ENCODE measurements at places on chromosomes 7 and 10.
A peak's percentile ranks its signal among the peaks of the same experiment; 100 is the strongest.

GRCh38 chr10:100267239-100268104 is at the start of gene CWF19L1:
CWF19L1 (minus strand) TSS chr10:100267638; CDS start chr10:100267593, 45 bp downstream.
- peak; percentile 69 for DNase-seq

GRCh38 chr7:107628461-107629064 is 32.1 kb upstream of the SLC26A4 start:
- DNase-seq = no peak

- DNase-seq = no peak
Measured at GRCh38 chr7:71912476-71912875, 499.7 kb downstream of the CALN1 start.

- DNase-seq = no peak
Measured at GRCh38 chr10:119541046-119541445, 1.5 kb downstream of the RGS10 start.

- no peak for DNase-seq
Measured at GRCh38 chr10:109647627-109648026, 275.7 kb downstream of the XPNPEP1 start.

DNA sequence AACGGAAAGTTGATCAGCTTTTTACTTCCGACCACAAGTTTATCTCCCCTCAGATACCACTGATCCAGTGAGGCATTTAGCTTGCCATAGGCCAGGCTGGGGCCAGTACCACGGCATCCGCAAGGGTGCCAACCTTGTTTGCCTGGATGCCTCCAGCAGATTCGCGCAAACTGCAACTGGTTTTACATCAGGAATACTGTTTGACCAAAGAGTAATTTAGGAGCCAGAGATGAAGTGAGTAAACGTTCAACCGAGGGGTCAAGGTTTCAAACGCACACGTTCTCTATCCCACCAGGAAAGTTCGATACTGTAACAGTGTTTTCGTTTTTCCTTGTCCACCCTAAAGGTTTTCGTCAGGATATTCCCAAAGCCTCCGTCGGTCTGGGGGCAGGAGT is 266 bp upstream of the MDFIC start:
- no peak for DNase-seq

DNA sequence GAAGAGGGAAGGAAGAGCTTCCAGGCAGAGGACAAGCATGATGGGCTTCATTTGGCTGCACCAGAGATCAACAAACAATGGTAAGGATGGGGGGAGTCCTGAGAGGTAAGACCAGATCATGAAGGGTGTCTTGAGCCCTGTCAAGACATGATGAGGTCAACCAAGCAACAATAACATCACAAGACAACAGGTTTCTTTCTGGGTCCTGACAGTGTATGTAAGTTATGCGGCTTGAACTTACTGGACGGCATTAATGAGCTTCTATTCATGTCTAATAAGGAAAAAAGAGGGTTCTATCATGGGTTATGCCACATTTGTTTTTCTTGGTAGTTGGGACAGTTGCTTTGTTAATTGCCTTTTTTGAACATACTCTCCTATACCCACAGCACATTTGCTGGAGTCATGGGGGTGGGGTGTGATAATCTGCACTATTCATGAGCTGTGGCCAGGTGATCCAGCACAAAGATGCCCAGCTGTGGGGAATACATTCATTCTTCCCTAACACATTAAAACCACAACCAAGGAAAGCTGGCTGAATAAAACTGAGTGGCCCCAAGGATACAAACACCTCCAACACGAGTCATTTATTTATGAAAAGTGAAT is 168.8 kb upstream of the KLF14 start:
- no peak for DNase-seq

GRCh38 chr7:16738011-16738688 is 15.4 kb upstream of the TSPAN13 start:
- DNase-seq = no peak

- DNase-seq = no peak
Measured at GRCh38 chr7:35991511-35992232, 161.4 kb upstream of the EEPD1 start.

DNA sequence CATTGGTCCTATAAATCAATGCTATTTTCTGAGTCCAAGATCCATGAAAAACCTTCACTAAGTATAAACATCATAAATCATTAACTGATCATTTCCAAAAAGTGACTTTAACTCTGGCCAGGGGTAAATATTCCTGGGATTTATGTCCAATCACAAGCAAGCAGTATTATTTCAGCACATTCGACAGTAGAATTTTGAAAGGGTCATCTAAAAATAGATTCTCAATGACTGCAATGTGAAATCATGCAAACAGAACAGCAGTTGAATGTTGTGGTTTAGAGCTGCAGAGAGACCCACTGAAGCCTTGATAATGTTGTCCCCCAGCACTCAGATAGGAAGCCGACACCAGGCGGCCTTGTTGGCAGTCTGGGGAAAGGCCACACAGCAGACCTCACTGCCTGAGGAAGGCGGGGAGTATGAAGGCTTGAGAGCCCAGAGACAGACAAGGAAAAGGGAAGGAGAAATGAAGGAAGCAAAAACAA is 38.1 kb downstream of the FAM107B start:
- DNase-seq = no peak

- DNase-seq = no peak
Measured at GRCh38 chr7:70634071-70634470, 497.9 kb upstream of the GALNT17 start.

DNA sequence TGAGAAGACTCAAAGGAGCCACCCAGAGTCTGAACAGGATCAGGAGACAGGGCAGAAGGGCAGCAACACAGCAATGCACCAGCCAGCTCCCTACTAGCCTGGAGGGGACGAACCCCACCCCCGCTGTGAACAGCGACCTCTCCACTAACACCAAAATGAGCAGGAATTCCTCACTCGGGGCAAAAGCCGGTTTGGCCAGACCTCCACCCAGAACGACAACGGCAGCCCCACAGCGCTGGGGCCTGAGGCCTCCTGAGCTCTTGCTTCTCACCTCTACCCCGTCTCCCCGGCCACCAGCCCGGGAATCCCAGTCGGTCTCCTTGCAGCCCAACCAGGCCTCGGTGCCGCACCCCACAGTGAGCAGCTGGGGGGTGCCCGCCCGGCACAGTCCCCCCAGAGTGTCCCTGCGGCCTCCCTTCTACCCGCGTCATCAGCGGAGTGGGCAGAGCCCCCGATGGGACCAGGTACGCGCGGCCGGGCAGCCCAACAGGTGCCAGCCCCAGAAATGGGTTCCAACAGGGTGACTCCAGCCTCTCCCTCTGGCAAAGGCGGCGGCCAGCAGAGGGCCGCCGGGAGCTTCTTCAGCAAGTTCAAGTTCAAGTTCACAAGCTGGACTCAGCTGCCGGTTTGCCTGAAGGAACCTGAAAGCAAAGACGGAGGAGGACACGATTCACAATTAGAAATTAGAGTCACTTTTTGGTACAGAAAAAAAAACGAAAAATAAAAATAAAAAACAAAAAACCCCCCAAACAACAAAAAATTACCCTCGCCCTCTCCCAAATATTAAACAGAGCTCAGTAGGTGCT is 129.0 kb downstream of the MARCHF5 start:
- no peak for DNase-seq

GRCh38 chr7:116395141-116395791 is 104.3 kb upstream of the CAV2 start:
- peak; percentile 94 for DNase-seq

GRCh38 chr7:42686594-42687156 is 225.2 kb downstream of the C7orf25 start:
- no peak for DNase-seq

DNA sequence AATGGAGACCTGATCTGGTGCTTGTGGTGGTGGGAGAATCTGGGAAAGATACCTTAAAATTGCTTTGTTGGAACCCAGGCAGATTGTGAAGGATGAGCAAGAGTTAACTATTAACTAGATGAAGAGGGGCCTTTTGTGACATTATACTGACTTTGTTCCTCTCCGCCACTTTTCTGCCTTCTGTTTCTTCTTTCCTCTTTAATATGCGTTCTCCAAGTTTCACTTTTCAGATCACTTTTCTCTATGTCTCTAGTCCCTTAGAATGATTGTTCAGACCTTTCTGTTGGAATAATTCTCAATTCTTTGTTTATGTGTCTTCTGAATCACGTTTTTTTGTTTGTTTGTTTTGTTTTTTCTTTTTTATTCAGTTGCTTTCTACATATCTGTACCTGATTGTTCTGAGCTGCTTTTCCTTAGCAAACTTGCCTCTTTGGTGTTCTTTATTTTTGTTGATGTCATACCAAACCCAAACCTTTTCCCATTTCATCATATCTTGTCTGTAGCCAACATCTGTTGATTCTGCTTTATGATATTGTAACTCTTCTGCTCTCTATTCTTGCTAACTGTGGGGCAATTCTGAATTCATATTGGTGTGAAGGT is 2.8 kb downstream of the BMPR1A start:
- no peak for DNase-seq

- no peak for DNase-seq
Measured at GRCh38 chr7:116899308-116899707, 36.9 kb downstream of the CAPZA2 start.

DNA sequence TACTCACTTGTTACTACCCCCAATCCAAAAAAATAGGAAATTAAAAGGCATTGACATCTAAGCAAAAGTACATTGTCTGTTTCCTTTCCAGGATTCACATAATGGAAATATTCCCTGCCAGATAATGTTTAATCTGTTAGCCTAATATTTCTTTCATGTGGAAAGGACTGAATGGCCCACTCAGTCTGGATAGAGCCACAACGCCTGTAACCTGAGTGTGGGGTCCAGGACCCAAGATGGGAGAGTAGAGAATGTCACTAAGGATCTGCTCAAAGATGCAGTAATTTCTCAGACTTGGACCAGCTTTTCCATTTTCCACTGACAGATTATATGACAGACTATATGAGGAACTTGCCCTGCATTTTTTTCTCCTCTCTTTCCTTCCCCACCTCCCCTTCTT is 1088.9 kb downstream of the KCNMA1 start:
- DNase-seq = no peak

DNA sequence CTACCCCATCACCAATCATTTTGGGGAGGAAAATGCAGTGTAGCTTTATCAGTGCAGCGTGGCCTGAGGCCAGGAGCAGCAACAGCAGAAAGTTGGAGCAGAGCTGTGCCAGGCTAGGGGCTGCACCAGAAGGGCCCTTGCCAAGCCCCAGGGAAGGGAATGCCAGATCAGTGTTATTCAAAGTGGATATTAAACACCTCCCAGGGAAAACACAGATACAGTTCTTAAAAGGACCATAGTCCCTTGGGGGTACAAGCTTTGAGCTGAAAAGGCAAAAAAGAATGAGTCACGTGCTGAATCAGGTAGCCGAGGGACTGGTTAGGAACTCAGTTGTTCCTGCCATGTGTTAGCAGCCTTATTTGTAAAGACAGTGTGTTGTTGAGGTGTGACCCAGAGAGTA is 54.0 kb downstream of the GSDME start:
- no peak for DNase-seq

- no peak for DNase-seq
Measured at GRCh38 chr7:121666306-121666705, 206.7 kb upstream of the PTPRZ1 start.

DNA sequence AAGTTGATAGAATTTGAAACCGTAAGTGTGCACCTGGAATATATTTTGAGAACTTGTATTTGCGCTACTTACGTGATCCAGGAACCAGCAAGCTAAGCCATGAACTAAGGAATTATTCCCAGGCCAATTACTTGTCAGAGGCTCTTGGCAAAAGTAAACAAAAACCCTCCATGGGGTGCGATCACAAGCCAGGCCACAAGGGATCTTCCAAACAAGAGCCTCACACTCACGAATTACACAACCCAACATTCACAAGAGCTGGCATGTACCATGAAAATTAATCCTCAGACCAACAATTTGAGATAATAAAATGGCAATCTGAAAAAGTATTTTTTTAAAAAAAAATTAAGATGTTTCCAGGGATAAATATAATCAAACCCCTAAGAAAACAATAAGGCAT is 467.0 kb upstream of the AKR1E2 start:
- no peak for DNase-seq

DNA sequence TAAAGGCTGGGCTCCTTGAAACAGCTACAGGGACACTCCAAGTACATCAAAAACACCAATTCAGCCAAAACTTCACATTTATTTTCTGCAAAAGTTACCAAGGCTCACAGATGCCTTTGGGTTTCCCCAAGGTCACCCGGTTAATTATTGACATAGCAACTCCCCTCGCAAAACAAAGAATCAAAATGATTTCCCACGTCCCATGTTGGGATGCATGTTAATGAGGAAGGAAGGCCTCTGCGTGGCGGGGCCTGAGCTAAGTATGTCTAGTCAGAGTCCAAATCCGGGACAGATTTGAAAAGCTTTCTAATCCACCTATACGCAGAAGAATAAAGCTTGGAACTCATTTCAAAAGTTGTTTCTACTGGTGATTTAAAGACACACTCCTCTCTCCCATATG is 535 bp upstream of the TMEM72 start:
- DNase-seq = no peak

DNA sequence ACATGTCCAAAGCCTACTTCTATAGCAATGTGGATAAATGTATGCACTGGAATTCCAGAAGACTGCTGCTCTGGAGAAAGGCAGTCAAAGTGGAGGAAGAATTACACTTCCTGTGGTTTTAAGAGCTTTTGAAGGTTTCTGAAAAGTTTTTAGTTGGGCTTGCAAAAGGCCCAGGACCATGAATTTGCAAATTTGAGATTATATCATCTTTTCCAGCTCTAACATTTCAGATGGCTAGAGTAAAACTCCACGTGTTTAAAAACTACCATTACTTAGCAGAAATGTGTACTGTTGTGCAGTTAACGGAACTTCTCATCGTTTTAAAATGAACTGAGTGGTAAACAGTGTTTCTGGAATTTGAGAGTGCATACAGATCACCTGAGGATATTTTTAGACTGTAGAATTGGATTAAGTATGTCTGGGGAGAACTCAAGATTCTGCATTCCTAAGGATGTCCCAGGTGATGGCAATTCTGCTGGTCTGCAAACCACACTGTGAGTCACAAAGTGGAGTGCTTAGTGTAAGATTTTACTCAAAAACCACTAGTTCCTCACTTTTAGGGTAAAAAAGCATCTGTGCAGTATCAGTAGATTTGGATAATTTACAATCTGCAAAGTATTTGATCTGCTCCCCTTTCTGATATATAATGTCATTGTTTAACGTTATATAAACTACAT is 32.9 kb upstream of the CCDC71L start:
- DNase-seq = no peak

DNA sequence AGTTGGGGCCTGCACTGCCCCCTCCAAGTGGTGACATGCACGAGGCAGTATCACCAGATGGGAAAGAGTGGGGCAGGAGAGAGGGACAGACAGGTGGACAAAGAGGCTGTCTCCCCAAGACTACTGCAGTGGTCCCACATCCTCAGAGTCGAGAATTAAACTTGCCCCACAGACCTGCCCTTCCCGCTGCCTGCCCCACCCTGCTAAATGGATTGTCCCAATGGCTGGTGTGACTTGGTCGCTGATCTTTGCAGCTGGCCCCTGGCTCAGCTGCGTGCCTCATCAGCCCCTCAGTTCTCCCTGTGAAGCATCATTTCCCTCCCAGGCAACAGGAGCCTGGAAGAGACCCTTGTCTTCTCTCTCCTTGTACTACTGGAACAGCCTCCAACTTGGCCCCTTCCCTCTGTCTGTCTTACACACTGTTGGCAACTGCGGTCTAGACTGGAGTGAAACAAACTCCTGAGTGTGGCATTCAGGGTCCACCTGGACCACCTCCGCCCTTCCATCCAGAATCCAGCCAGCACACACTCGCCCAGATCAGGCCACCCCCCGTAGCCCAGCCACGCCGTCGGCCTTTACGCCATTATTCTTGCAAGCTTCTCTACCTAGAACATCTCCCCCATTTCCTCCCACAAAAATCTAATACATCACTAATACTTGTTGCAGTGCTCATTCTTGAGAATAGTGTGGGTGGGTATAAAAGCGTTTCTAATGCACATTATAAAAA is 275.1 kb downstream of the CELF2 start:
- no peak for DNase-seq

Data from NCI-H526 treated with DMSO at 0.1 percent for 48 hours (cell line).